CD8-positive, alpha-beta memory T cell (primary cell): ENCODE measurements at places on chromosomes 12 and 14. TPM values are rescaled to one million over a fixed set of nuclear protein-coding genes. Genes with fewer than 3 reads are reported as not detected.

PDE3A gene
- 0.02 TPM for total RNA-seq

TEX52 gene
- not detected for total RNA-seq

DNA sequence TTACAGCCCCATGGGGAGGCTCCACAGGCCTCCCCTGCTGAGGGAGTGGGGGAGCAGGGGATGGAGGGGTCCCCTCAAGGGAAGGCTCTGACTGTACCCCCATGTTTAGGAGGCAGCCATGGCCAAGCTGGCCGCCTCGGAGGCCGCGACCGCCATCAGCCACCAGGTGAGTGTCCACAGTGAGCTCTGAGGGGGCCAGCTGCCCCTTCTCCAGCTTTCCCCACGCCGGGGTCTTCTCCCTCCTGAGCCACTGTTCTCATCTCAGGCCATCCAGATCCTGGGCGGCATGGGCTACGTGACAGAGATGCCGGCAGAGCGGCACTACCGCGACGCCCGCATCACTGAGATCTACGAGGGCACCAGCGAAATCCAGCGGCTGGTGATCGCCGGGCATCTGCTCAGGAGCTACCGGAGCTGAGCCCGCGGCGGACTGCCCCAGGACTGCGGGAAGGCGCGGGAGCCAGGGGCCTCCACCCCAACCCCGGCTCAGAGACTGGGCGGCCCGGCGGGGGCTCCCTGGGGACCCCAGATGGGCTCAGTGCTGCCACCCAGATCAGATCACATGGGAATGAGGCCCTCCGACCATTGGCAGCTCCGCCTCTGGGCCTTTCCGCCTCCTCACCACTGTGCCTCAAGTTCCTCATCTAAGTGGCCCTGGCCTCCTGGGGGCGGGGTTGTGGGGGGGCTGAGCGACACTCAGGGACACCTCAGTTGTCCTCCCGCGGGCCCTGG lies 13.6 kb downstream of the ACADS start:
- H3K4me3 ChIP-seq: no peak overlapping the region
- DNase-seq: no peak
- H3K27me3 ChIP-seq: no peaks in the 10 kb centered on the region
- no peak overlapping the region for H3K27ac ChIP-seq
- H3K36me3 ChIP-seq: no peaks in the 10 kb centered on the region

ATL1 gene
- 0.81 TPM for total RNA-seq

GRCh38 chr12:64180951-64181350 lies 41.1 kb downstream of the KICS2 start:
- H3K4me1 ChIP-seq: no peaks in the 10 kb centered on the region
- H3K27me3 ChIP-seq: no peaks in the 10 kb centered on the region
- no peak overlapping the region for H3K4me3 ChIP-seq
- DNase-seq: no peak

GRCh38 chr12:124675881-124676713 lies 108.7 kb upstream of the NCOR2 start:
- H3K4me3 ChIP-seq: no peak overlapping the region
- no peak for DNase-seq
- H3K27ac ChIP-seq: no peak overlapping the region
- H3K36me3 ChIP-seq: no peaks in the 10 kb centered on the region

CCDC85C gene
- 4.2 TPM for total RNA-seq

PIWIL1 gene
- total RNA-seq: not detected

- no peak overlapping the region for H3K4me3 ChIP-seq
- H3K36me3 ChIP-seq: peaks cover 12% of the 10 kb centered on the region
- no peaks in the 10 kb centered on the region for H3K4me1 ChIP-seq
- no peak overlapping the region for H3K27ac ChIP-seq
Observed at GRCh38 chr14:72957213-72957612, 30.9 kb downstream of the DCAF4 start.

DNA sequence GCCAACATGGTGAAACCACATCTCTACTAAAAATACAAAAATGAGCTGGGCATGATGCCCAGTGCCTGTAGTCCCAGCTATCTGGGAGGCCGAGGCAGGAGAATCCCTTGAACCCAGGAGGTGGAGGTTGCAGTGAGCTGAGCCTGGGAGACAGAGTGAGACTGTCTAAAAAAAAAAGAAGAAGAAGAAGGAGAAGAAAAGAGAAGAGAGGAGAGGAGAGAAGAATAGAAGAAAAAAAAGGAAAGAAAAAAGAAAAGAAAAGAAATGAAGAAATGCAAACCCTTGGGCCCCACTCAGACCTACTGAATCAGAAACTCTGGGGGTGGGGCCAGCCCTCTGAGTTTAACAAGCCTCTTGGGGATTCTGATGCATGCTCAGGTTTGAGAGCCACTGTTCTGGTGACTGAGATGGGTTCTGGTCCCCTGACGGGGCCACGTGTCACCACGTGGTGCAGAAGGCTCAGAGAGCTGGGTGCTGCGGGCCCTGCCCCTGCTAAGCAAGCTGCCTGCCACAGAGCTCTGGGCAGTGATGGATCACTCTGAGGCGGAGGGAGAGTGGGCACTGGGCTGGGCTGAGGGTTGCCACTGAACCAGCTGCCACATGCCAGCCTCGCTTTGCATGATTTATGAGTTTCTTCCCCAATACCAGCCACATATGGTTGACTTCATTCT lies 37.5 kb downstream of the ERH start:
- H3K36me3 ChIP-seq: no peaks in the 10 kb centered on the region
- no peak for DNase-seq
- H3K27me3 ChIP-seq: no peaks in the 10 kb centered on the region
- no peak overlapping the region for H3K4me3 ChIP-seq
- no peak overlapping the region for H3K27ac ChIP-seq
- H3K4me1 ChIP-seq: no peaks in the 10 kb centered on the region

- no peak overlapping the region for H3K4me3 ChIP-seq
- no peaks in the 10 kb centered on the region for H3K36me3 ChIP-seq
- no peak for DNase-seq
- H3K4me1 ChIP-seq: no peaks in the 10 kb centered on the region
- H3K27ac ChIP-seq: no peak overlapping the region
Observed at GRCh38 chr12:102879144-102879763, 37.8 kb downstream of the PAH start.

SNX6 gene
- total RNA-seq: 63.4 TPM

LMNTD1 gene
- total RNA-seq: not detected

RFLNA gene
- not detected for total RNA-seq

GRCh38 chr12:57175428-57176138 lies 28.2 kb upstream of the LRP1-AS start:
- H3K36me3 ChIP-seq: no peaks in the 10 kb centered on the region
- no peak overlapping the region for H3K4me3 ChIP-seq
- no peak overlapping the region for H3K27ac ChIP-seq
- no peak for DNase-seq

GRCh38 chr12:6840330-6840729 lies 395 bp upstream of the GNB3 start:
- peaks cover 6% of the 10 kb centered on the region for H3K4me1 ChIP-seq
- H3K27ac ChIP-seq: no peak overlapping the region
- DNase-seq: no peak
- no peak overlapping the region for H3K4me3 ChIP-seq

DNA sequence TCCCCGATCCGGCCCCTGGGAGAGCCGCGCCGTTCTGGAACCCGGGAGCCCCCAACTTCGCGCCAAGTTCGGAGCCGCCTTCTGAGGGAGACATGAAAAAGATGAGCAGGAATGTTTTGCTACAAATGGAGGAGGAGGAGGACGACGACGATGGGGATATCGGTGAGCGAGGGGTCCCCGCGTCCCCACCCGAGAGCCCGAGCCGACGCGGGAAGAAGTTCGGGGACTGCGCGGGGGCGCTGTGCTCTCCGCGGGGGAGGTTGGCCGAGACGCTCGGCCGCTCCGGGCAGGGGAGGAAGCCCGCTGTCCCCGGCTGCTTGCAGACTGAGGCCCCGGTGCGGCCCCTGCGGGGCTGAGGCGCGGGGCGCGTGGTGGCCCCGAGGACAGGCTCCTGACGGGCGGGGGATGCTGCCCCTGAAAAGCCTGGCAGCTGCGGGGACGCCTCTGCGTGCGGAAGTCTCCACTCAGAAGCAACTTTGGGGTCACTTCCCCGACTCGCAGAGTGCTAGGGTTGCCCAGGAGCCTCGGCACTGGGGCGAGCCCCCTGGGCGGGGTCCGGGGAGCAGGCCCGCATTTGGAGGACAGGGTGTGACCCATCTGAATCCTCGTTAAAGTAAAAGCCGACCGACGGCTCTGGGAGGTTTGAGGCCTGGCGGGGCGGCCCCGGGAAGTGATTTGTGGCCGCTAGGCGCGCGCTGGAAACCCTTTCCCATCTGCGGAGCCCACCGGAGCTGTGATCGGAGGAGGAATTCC lies 511 bp downstream of the ANO6 start:
- peak; percentile 57 for DNase-seq
- peak overlapping the region; percentile 85 for H3K27ac ChIP-seq
- H3K36me3 ChIP-seq: no peaks in the 10 kb centered on the region
- H3K27me3 ChIP-seq: no peaks in the 10 kb centered on the region
- peaks cover 22% of the 10 kb centered on the region for H3K4me1 ChIP-seq
- peak overlapping the region; percentile 94 for H3K4me3 ChIP-seq

DNA sequence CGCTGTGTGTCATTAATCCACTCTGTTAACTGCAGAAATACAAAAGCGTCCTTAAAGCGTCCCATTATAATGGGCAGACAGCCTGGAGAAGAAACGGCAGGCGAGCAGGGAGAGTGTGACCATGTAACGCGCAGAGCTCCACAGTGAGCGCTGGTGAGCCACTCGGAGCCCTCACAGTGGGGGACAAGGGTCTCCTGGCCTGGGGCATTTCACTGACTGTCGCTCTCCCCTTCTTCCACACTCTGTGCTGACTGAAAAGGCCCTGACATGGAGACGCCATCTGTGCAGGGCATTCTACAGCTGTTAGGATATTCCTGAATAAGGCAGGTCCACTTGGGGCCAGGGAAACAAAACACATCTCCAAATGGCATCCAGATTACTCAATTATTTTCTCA lies 24.2 kb downstream of the CCDC92 start:
- H3K4me1 ChIP-seq: no peaks in the 10 kb centered on the region
- H3K27ac ChIP-seq: no peak overlapping the region

DNA sequence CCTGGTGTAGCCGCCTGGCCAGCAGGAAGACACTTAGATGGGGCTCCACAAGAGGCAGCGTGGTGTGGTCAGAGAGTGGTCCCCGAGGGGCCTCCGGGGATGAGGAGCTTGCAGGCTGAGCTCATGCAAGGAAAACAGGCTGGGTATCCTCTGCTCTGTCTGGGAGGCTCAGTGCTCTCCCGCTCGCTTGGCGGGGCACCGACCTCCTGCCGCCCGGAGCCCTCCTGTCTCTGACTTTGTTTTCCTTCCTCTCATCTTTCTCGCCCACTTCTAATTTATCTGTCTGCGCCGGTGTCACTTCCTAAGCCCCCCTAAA lies 31.3 kb upstream of the DLK1 start:
- no peak overlapping the region for H3K27ac ChIP-seq
- H3K4me1 ChIP-seq: no peaks in the 10 kb centered on the region
- no peaks in the 10 kb centered on the region for H3K27me3 ChIP-seq
- DNase-seq: no peak

DNA sequence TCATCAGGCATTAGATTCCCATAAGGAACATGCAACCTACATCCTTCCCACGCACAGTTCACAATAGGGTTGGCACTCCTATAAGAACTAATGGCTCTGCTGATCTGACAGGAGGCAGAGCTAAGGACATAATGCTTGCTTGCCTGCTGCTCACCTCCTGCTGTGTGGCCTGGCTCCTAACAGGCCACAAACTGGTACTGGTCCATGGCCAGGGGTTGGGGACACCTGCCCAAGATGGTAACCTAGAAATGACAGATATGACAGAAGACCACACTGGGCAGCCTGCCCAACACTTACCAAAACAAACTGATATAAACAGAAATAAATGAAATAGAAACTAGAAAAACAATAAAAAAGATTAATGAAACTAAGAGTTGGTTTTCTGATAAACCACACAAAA lies 325.6 kb downstream of the SEC23A start:
- H3K36me3 ChIP-seq: no peaks in the 10 kb centered on the region
- H3K27ac ChIP-seq: no peak overlapping the region
- H3K4me1 ChIP-seq: no peaks in the 10 kb centered on the region
- H3K27me3 ChIP-seq: no peaks in the 10 kb centered on the region

POTEM gene
- not detected for total RNA-seq

DNA sequence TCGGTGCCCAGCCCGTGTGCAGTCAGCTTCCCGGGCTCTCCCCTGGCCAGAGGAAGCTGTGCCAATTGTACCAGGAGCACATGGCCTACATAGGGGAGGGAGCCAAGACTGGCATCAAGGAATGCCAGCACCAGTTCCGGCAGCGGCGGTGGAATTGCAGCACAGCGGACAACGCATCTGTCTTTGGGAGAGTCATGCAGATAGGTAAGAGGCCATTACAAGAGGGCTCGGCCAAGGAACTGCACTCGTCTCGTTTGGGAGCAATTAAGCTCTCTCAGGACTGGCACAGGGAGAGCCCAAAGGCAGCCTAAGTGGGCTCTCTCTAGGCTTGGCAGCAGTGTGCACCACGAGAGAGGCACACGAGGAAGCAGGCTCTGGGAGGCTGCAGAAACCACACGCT lies 3.7 kb downstream of the WNT5B start:
- no peak overlapping the region for H3K27ac ChIP-seq
- H3K4me3 ChIP-seq: no peak overlapping the region
- no peaks in the 10 kb centered on the region for H3K36me3 ChIP-seq
- no peaks in the 10 kb centered on the region for H3K4me1 ChIP-seq

GRCh38 chr12:99137124-99137855 lies 492.2 kb downstream of the APAF1 start:
- no peaks in the 10 kb centered on the region for H3K4me1 ChIP-seq
- H3K27me3 ChIP-seq: no peaks in the 10 kb centered on the region
- H3K36me3 ChIP-seq: no peaks in the 10 kb centered on the region
- H3K4me3 ChIP-seq: no peak overlapping the region

MYH6 gene
- 0.09 TPM for total RNA-seq

RIMBP2 gene
- not detected for total RNA-seq
